ENCODE measurements at places on chromosomes 5 and 9.

- no peak for DNase-seq
Measured at GRCh38 chr5:74468421-74468820, 172.1 kb downstream of the ENC1 start.

GRCh38 chr5:16178745-16179372 lies 732 bp downstream of the MARCHF11 start:
- peak; percentile 45 for DNase-seq

DNA sequence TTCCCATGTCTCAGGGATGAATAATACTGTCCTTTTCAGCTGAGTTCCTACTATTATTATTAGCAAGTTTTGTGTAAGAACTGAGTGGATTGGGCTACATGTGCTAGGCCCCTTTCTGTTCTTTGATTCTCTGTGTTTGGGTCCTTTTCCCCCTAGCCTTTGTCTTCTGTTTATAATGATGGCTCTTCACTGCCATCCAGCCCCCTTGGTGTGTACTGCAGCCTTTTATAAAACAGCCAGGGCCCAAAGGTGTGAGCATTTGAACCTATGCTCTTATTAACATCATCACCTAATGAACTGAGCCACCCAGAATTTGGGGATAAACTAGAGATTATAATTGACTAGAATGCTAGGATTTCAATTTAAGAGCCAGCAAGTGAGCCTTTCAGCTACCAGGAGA lies 52.6 kb downstream of the PLAC8L1 start:
- DNase-seq = no peak

- no peak for DNase-seq
Measured at GRCh38 chr5:141877356-141878185, 639 bp downstream of the PCDH1 start.

DNA sequence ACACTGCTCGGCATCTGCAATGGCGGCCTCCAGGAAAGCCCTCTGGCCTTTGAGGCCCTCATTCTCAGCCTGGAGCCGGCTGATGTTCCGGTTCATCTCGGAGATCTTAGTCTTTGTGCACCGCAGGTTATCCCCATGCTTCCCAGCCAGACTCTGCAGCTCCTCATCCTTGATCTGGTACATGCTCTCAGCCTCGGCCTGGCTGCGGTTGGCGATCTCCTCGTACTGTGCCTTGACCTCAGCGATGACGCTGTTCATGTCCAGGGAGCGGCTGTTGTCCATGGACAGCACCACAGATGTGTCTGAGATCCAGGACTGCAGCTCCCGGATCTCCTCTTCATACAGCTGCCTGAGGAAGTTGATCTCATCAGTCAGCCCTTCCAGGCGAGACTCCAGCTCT lies 21.9 kb downstream of the CEP120 start:
- no peak for DNase-seq

- no peak for DNase-seq
Measured at GRCh38 chr9:20566401-20566800, 55.9 kb downstream of the MLLT3 start.

- DNase-seq = peak; percentile 11
Measured at GRCh38 chr5:153276151-153276550, 214.3 kb upstream of the GRIA1 start.

GRCh38 chr9:8361364-8361763 lies 561.8 kb upstream of the DMAC1 start:
- no peak for DNase-seq

- DNase-seq = no peak
Measured at GRCh38 chr9:137175345-137175961, 3.6 kb upstream of the TMEM210 start.

- DNase-seq = no peak
Measured at GRCh38 chr5:103369125-103370120, 110.9 kb downstream of the MACIR start.

GRCh38 chr9:70427161-70427945 lies 12.9 kb upstream of the KLF9 start:
- DNase-seq = no peak

DNA sequence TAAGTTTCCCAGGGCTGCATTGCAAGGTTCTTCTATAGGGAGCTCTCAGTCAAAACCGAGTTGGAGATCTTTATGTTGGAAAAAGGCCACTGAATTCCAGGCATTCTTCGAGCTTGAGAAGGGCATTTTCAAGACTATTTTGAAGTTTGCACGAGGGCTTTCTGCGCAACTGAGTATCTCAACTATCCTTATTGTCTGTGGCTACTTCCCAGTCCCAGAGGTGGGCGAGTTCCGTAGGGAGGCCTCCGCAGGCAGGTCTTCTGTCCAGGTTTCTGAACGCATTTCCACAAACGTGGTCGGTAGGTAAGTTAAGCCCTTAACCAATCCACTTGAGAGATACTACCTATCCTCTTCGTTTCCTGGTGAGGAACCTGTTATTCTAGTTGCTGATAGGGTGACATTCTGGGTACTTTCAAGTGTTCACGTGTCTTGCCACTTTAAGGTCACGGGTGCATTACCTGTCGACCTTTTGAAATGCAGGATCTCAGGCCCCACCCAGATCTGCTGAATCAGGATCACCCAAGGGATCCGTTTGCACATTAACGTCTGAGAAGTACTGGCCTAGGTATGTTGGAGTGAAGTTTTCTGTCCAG lies 51.4 kb upstream of the TJP2 start:
- DNase-seq = no peak

DNA sequence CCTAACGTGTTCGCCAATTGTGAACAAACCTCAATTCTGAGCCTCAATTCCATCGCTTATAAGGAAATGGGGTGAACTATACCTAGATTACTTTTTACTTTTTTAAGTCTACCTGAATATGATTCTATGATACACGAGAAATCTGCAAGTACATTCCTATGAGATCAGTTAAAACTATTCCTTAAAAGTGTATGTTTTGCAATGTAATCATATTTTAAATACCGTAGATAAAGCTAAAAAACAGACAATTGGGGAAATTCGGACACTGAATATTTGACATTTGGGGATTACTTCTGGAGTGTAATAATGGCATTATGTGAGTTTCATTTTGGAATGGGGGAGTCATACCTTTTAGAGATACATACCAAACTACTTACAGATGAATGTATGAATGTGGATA lies 62.3 kb downstream of the STRBP start:
- no peak for DNase-seq

DNA sequence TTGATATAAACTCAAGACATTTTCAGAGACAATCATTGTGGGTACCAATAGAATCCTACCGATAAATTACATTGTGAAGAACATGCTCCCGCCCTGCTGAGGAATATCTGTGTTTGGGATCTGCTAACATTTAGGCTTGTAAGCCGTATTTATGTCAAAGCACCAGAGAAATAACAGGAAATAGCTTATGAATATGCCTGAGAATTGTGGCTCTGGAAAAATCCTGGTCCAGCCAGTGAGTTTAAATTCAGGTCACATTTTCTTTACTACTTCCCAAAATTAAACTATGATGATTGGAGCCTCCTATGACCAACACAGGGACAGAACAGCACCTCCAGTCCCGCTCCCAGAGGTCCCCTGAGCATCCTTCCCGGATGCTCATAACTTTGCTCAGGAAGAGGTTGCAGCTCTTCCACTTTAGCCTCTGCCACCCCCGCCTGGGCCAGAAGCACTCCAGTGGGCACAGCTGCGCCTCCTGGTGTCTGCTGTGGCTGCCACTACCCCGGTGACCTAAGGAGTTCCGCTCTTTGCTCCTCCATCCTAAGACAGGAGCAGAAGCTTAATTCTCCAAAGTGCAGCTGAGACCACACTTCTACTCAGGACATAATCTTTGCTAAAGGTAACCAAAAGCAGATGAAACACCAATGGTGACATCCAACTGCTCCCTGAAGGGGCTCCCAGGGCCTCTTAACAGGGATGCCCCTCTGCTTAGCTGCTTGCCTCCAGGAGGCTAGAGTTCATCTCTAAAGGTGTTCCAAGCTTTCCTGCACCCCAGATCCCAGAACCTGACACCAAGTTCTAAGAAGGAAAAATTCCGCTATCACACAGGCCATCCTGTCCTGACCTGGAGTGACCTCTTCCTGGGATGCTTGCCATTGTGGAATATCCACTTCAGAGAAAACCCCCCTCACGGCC lies 58.8 kb downstream of the SLC1A1 start:
- DNase-seq = no peak

- DNase-seq = no peak
Measured at GRCh38 chr5:145945620-145946111, 9.3 kb downstream of the SH3RF2 start.
